HTR-8/SVneo (cell line): ENCODE measurements at places on chromosomes 12 and 14.

GRCh38 chr12:18171571-18171970, 81.6 kb upstream of the RERGL start:
- DNase-seq: no peak

DNA sequence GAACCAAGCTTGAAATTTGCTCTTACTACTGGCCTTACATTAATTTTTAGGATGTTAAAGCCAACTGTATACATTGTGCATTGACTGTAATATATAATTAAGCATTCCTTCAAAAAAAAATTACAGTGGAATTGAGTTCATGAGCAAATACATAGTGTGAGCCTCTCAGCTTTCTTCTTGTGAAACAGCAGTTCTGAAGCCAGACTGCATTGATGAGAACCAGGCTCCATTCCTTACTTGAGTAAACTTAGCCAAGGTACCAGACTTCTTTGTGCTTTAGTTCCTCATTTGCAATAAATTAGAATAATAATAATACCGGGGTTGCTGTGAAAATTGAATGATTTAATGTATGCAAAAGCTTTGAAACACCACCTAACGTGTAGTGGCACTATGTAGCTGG, 169.5 kb downstream of the ANO4 start:
- DNase-seq: no peak

GRCh38 chr12:116145451-116145850, 132.0 kb downstream of the MED13L start:
- no peak for DNase-seq

GRCh38 chr14:74685056-74685455, 27.8 kb downstream of the AREL1 start:
- no peak for DNase-seq

DNA sequence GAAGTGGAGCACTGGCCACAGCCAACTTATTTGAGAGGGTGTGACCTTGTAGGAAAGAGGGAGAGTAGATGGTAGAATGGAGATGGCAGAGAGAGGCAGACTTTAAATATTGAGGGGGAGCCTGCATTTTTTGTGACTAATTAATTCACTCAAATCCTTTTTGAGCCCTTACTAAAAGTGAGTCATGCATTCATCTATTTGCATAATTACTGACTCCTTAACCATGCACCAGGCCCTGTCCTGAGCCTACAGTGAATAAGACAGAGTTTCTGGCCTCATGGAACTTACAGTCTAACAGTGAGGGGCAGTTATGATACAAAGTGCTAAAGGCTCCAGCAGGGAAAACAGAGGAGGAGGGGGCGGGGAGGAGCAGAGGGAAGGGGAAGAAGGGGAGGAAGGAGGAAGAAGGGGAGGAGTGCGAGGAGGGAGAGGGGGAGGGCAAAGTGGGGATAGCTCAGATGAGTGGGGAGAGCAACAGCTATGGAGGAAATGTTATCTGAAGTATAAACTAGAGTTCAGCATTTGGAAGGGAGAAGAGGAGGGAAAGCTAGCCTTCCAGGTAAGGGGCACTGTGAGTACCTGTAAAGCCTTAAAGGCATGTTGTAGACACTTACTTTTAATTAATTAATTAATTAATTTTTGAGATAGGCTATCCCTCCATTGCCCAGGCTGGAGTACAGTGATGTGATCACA, 7.5 kb upstream of the CTDSP2 start:
- no peak for DNase-seq

DNA sequence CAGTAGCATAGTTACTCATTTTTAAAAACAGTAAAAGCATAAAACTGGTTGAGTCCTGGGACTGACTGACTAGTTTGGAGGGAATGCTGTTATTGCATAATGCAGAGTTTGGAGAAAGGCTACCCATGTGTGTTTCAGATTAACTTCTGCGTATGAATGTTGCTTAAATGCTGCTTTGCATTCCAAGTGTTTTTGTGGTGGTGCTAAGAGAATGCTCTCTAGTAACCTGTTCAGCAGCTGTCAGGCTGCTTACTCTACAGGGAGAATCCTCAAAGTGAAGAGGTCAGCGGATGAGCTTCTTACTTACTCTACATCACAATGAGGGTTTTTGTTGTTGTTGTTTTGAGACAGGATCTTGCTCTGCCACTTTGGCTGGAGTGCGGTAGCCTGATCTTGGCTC, 4.3 kb downstream of the DLST start:
- DNase-seq: no peak

GRCh38 chr12:53949631-53950436, 4.9 kb upstream of the HOXC12 start:
- DNase-seq: no peak

GRCh38 chr14:27845241-27845850, 921.2 kb upstream of the FOXG1 start:
- no peak for DNase-seq

DNA sequence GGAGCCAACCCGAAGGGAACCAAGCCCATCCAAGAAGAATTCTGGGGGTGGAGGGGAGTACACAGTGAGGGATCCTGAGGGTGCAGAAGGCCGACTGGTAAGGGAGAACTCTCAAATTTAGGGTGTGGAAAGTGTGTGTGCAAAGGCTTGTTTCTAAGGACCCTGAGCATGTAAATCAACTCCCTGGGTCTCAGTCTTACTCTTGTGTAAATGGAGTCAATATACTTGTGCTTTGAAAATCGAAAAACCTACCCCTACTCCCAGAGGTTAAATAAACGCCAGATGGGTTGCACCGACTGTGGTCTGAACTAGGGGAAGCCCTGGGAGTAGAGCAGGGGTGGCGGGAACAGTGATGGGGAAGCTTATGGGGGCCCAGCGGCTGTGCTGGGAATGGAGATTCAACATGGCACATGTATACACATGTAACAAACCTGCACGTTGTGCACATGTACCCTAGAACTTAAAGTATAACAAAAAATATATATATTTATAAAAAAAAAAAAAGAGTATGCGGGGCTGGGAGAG, 6.0 kb downstream of the B4GALNT1 start:
- no peak for DNase-seq

DNA sequence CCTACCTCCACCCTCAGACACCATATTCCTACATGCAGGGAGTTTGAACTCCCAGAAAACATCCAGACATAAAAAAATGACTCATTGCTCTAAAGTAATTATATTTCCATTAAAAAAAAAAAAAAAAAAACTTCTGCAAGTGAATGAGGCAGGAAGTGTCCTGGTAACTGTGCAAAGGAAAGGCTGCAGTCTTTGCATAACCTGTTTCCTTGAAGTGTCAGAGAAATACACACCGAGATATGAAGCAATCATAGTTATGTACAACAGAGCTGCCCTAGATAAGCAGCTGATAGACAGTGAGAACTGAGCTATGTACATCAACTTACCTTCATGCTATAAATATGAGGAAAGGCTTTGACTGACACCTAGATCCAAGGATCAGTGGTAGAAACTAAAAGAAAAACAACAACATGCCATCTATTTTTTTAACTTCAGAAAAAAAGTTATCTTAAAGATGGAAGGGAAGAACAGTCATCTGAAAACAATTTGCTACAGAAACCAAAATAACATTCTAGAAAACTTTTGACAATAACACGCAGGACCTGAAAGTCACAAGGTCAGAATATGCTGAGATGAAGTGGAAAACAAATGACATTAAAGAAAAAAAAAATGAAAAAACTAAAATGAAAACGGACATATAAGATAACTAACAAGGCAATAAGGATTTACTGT, 263.2 kb downstream of the SEC23A start:
- no peak for DNase-seq

DNA sequence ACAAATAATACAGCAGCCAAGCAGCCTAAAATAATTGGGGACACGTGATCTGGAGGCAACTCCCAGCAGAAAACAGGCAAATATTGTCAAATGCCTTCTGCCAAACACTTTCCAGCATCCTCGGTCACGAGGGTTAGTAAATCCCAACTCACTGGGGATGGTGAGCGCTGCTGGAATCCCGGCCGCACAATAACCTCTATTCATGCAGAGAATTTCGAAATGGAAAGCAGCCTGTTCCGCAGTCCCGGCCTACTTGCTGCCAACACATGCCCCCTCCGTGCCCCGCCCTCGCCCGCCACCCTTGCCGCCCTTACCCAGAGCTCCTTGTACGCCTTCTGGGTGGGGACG, 62.2 kb downstream of the RFX4 start:
- no peak for DNase-seq

GRCh38 chr14:63956326-63956725, 103.5 kb downstream of the SYNE2 start:
- no peak for DNase-seq

DNA sequence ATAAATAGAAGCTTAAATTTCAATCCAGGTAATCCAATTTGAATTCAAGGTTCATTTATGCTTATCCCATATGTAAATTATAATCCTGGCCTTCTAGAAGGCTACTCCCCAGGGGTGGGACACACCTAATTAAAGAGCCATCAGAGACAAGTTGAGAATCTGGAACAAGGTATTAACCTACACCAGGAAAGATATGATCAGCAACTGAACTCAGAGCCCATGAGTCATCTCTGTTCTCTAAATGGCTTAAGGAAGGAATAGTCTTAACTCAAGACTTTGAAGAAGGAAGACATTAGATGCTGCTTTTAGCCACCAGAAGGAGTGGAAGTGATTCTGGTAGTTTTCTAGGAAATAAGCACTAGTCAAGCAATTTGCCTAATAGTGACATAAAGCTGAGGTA, 88.0 kb downstream of the KIF21A start:
- DNase-seq: no peak

GRCh38 chr14:64746298-64747250, 42.4 kb downstream of the PLEKHG3 start:
- DNase-seq: no peak

GRCh38 chr12:93846936-93847516, 169.9 kb downstream of the CRADD start:
- no peak for DNase-seq

DNA sequence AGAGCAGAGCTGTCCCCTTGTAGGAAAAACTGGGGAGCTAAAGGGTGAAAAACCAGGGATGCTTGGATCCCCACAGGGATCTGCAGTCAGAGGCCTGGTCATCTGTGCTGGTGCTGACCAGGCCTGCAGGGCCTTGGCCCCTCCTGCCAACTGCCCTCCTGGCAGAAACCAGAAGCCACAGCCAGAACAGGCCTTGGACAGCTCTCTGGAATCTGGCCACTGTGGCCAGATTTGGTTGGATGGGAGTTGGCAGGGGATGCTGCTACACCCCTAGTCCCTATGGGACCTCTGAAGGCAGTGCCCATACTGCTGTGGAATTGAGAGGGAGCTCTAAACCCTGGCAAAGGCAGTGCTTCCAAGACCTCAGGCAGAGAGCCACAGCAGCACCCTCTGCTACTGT, 9.2 kb upstream of the GPX2 start:
- no peak for DNase-seq

- DNase-seq: no peak
Measured at GRCh38 chr14:69711477-69711876, 55.5 kb upstream of the SRSF5 start.

DNA sequence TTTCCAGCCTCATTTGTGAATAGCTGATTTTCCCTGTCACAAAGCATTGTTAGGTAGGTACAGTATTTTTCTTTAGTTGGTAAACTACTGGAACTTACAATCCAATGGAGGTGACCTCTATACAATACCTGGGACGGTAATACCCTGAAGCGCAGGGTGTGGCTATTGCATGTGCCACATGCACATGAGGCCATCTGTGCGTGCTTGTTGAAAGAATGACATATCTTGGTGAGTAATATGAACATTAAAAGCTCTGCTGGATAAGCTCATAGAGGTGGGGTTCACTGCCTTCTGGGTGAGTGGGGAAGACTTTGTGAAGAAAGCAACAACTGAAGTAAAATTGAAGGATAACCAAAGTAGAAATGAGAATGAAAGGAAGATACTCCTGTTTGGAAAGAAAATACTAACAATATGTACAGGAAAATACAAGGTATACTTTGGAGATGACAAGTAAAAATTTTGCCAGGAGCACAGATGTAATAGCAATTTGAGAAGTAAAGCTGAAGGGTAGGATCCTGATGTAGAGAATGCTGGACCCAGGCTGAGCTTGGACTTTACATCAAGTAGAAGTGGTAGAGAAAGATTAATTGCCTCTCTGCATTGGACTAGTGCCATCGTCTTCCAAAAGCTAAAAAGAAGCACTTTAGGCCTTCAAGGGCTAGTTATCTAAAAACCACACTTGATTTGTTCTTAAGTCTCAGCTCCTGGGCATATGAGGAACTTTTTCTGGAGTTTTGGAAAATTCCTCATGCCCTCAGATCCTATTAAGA, 97.1 kb downstream of the SLC38A6 start:
- DNase-seq: no peak
